ENCODE measurements at places on chromosomes 7 and 10.

DNA sequence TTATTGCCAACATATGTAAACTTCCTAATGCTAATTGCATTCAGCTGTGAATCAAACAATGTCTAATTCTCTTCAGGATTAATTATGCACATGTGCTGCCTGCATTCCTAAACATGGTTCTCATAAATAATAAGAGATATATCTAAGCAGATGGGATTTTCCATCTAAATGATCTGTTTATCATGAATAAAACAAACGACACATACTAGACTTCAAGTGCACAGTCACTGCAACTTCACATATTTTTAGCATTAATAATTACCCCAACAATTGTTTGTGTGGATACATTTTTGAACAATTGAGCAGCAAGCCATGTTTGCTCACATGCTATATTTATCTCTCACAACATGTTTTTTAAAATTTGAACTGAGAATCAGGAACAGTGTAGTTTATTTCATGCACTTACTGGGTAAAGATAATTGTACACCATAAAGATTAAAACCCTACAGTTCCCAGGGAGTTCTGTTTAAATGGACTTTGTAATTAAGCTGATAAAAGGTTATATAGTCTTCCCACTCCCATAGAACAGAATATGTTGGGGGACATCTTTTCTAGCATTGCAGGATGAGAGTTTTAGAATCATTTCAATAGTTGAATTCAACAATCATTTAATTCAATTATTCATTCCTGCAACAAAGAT lies 378.5 kb downstream of the MDFIC start:
- no peak for DNase-seq

DNA sequence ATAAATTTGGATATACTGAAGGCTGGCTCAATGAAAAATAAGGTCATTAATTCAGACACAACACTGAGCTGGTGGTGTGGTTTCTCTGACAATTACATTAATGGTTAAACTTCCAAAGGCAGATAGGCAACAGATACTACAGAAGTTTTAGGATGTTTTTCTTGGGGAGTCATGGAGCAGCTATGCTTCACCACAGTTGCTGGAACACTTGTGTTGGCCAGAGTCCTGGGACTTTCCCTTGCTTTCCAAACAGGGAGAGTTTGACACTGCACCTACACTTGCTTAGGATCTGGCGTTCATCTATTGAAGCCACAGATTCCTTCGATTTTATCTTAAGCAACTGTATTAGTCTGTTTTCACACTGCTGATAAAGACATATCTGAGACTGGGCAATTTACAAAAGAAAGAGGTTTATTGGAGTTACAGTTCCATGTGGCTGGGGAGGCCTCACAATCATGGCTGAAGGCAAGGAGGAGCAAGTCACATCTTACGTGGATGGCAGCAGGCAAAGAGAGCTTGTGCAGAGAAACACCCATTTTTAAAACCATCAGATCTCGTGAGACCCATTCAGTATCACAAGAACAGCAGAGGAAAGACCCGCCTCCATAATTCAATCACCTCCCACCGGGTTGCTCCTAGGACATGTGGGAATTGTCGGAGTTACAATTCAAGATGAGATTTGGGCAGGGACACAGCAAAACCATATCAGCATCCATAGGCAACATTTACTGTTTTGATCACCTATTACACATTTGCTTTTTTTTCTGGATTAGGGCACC lies 27.8 kb upstream of the TMEM178B start:
- DNase-seq: no peak

GRCh38 chr10:92103376-92104090 lies 180.0 kb downstream of the BTAF1 start:
- DNase-seq: no peak

- no peak for DNase-seq
Measured at GRCh38 chr7:120955577-120956149, 5.1 kb downstream of the ING3 start.

- DNase-seq: no peak
Measured at GRCh38 chr7:67346876-67347275, 350.2 kb downstream of the TYW1 start.

- DNase-seq: no peak
Measured at GRCh38 chr10:97759158-97759887, 12.5 kb downstream of the SFRP5 start.

DNA sequence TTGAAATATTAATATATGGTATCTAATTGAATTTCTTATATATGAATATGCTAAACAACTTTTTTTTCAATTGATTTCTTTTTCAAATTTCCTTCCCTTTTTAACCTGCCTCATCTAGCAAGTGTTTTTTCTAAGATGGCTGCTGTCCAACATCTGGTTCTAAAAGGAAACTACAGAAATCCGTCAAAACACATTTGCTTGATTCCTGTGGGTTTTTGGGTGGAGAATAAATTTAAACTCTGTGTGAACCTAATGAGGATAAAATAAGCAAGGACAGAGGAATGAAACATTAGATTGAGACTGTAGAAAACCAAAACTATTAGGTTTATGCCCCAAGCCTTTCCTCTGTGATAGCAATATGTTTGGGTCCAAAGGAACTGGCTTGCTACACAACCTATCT lies 75.5 kb upstream of the STARD3NL start:
- no peak for DNase-seq

- DNase-seq: no peak
Measured at GRCh38 chr10:24324651-24325050, 115.7 kb downstream of the KIAA1217 start.

DNA sequence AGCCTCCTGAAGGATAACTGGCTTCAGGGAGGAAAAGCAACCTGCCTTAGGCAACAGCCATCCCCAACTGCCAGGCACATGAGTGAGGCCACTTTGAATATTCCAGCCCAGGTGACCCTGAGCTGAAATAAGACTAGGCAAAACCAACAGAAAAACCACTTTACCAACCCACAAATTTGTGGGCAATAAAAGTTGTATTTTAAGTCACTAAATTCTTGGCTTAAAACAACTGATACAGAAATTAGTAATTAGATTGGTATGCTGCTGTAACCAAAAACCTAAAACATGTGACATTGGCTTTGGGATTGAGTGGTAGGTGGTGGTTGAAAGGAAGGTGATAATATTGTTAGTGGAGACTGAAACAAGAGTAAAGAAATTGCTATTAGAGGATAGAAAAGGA lies 39.9 kb downstream of the ABCB4 start:
- no peak for DNase-seq
